ENCODE measurements at places on chromosomes 3 and 15.
A peak's percentile ranks its signal among the peaks of the same experiment; 100 is the strongest.

DNA sequence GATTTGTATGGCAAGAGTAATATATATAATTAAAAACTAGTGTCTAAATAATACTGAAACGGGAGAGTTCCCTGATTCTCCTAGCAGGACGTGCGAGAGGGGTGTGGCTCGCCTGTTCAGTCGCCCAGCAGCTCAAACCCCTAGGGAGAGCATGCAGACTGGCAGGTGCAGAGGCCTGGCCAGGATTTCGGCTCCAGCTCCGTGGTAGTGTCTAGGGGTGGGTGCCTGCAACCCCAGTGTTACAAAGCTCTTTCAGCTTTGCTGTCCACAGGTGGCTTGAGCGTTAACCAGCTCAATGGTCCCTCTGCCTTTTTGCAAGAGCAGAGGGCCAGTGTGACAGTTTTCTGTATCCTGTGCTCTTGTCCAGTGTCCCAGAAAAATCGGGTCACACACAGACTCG lies 226.6 kb downstream of the ALCAM start:
- DNase-seq, result no peak

GRCh38 chr3:188353426-188353825 lies 199.5 kb downstream of the LPP start:
- no peak for DNase-seq

GRCh38 chr3:121430664-121431215 lies 115.0 kb downstream of the POLQ start:
- no peak for DNase-seq

- no peak for DNase-seq
Measured at GRCh38 chr15:43270676-43271306, 4.1 kb upstream of the TGM5 start.

- no peak for DNase-seq
Measured at GRCh38 chr3:187098923-187099512, 40.3 kb downstream of the RPL39L start.

DNA sequence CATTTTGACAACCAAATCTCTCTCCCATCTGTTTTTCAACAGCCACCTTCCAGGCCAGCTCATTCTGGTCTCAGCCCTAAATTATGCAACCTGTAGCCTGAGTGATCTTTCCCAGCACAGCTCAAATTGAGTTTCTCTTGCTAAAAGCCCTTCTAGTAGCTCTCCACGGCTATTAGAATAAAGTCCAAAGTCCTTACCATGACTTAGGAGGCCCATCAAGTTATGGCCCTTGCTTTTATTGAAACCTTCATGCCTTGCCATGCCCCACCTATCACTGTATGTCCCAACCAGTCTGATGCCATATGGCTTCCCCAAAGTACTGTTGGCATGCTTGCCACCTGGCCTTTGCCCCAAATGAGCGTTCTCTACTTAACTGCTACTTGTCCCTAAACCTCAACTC lies 303.5 kb upstream of the GADL1 start:
- DNase-seq, result no peak

GRCh38 chr15:84594617-84595290 lies 6.1 kb upstream of the ZSCAN2 start:
- no peak for DNase-seq

DNA sequence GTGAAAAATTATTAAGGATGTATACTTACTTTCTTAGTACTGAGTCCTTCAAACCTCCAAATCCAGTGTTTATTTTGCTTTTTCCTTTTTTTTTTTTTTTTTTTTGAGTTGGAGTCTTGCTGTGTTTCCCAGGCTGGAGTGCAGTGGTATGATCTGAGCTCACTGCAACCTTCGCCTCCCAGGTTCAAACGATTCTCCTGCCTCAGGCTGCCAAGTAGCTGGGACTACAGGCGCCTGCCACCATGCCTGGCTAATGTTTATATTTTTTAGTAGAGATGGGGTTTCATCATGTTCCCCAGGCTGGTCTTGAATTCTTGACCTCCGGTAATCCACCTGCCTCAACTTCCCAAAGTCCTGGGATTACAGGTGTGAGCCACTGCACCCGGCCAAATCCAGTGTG lies 67.5 kb downstream of the KAT2B start:
- DNase-seq, result no peak

- DNase-seq, result peak; percentile 60
Measured at GRCh38 chr15:73964736-73965093, 27.4 kb downstream of the STOML1 start.

- DNase-seq, result peak; percentile 28
Measured at GRCh38 chr3:108554229-108554628, 35.0 kb downstream of the CIP2A start.

DNA sequence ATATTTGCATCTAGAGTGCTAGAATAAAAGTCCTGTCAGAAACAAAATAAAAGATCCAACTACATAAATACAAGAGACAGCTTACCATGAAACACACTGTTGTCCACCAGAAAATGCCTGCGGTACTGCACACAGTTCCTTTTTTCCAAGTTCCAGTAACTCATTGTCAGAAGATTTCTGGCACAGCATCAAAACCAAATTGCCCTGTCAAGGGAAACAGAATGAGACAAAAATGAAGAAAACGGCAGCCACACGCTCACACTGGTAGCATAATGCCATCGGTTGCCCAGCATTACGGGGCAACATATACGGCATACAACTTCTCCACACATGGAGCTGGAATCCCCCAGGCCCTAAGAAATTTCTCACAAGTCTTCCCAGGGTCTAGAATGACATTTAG lies 40.8 kb downstream of the PLCH1 start:
- no peak for DNase-seq

DNA sequence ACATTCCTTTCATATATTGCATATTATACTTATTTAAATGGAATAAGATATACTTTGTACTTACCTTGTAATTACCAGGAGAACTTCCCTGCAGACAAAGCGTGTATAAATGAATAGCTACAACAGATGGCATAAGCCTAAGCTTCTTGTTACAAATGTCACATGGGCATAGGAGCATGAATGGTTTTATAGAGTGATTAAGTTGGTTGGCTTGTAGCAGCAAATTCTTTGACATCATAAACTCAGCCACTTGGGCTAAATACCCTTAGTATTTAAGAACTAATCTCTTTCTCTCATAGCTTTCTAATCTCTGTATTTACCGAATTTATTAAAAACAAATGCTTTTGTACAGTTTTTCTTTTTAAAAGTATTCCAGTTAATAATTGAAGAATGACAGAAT lies at the start of gene UBAP1L:
Gene UBAP1L (minus strand): TSS at position 115 of the 400 bp plus-strand sequence. CDS start 8,985 bp downstream, outside the sequence.
- DNase-seq, result no peak

DNA sequence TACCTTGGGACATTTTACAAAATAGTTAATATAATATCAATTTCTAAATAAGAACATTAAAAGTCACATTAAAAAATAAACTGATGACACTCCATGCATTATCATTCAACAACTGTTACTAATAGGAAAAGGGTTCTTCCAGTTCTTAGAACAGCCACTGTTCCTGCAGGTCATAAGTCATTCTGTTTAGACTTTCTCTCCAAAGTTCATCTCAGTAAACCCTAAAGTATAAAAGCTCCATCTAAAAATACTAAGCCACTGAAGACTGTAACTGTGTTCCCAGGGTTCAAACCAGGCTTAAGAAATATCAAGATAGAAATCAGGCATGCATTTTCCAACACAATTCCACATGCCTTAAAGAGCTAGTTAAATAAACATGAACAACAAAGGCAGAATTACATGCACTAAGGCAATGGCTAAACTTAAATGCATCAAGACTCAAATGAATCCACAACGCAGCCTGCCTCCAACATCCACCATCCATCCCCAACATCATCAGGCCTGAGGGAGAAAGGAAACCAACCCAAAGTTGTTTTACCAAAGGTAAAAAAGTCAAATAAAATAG lies 46.2 kb downstream of the DMXL2 start:
- DNase-seq, result no peak

GRCh38 chr3:44439499-44440295 lies 37.8 kb downstream of the ZNF445 start:
- peak; percentile 59 for DNase-seq

DNA sequence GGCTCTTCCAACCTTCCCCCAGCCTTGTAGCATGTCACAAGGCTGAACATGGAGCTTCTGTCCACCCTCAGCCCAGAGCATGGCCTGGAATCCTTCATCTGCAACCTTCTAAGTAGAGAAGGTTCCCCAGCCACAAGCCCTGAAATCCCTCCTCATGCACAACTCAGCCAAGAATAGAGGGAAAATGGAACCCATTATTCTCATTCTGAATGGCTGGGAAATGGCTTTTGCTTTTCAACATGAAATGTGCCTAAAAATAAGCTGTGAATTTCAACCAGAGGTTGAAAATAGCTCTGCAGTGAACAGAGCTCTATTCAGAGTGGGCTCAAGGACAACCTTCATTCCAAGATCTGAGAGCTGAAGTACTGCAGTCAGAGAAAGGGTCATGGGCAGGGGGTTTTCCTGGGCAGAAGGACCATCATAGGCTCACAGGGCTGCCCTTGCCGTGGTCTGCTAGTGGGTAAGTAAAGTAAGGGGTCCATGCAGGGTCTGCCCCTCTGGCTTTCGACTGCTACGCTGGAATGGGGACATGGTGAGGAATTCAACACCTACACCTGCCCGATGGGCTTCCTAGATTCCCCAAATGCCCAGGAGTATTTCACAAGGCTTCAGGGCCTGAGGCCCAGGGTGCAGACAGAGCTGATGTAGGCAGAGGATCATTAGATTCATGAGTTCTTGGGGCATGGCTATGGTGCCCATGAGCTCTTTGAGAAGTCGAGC lies 35.9 kb downstream of the POC1A start:
- no peak for DNase-seq

- DNase-seq, result no peak
Measured at GRCh38 chr15:28023933-28024888, 74.9 kb downstream of the OCA2 start.

GRCh38 chr15:65824941-65825544 lies 33.0 kb upstream of the DENND4A start:
- DNase-seq, result peak; percentile 31

DNA sequence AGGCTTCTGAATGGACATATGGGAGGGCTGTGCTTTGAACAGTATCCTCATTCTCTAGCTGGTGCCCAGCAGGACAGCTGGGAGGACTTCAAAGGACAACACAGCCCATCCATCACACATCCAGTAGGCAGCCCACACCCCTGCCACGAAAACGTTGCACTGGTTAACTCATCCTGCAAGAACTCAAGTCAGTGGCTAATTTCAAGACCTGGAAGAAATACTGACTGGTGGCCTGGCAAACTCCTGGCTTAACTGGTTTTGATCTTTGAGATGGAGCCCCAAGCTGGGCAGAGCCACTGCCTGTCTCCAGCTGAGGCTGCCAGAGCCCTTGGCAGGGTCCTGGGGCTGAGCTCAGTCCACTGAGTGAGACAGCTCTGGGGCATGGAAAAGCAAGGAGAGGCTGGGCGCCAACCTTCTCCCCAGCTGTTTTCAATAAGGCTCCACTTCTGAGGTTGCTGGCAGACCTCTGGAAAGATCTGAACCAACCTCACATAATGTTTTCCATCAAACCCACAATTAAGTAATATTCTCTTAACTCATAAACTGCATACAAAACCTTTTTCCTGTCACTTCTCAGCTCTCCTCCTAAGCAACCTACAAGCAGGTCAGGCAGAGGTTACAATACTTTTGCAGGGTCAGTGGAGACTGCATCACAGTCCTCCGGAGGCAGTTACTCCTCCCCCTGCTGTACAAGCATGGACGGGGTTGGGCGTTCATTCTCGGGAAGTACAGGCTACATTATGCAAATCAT lies 110.3 kb downstream of the MYLK start:
- peak; percentile 82 for DNase-seq

GRCh38 chr15:47542312-47542989 lies 174.9 kb upstream of the SEMA6D start:
- peak; percentile 2 for DNase-seq

- no peak for DNase-seq
Measured at GRCh38 chr3:12944849-12945248, 103.5 kb upstream of the RPL32 start.

DNA sequence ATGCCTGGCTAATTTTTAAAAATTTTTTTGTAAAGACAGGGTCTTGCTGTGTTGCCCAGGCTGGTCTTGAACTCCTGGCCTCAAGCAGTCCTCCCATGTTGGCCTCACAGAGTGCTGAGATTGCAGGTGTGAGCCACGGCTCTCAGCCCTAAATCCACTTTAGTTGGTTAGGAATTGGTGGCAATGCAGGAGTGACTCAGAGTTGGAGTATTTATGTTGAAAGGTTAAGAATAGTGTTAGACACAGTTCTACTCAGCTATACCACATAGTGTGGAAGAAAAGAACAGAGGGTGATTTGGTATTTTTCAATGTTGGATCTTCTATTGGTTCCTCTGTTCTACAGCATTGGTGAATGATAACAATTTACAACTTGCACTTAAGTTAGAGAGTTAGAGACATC lies 7.6 kb downstream of the ZNF639 start:
- no peak for DNase-seq

DNA sequence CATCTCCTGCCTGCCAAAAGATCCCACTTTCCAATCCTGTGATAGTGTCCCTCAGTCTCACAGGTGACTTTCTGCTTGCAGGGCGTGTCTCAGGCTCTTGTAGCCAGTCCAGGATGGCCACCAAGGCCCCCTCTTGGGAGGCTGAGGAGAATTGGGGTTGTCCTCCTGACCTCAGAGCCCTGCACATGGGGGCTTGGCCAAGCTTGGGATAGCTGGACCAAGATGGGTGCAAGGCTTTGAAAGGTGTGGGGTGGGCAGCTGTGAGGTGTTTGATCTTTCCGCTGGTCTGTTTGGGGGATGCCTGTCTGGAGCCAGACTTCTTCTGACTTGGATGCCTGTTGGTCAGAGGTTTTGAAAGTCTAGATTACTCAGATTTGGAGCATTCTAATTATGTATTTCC lies 12.0 kb upstream of the CPNE9 start:
- DNase-seq, result no peak

DNA sequence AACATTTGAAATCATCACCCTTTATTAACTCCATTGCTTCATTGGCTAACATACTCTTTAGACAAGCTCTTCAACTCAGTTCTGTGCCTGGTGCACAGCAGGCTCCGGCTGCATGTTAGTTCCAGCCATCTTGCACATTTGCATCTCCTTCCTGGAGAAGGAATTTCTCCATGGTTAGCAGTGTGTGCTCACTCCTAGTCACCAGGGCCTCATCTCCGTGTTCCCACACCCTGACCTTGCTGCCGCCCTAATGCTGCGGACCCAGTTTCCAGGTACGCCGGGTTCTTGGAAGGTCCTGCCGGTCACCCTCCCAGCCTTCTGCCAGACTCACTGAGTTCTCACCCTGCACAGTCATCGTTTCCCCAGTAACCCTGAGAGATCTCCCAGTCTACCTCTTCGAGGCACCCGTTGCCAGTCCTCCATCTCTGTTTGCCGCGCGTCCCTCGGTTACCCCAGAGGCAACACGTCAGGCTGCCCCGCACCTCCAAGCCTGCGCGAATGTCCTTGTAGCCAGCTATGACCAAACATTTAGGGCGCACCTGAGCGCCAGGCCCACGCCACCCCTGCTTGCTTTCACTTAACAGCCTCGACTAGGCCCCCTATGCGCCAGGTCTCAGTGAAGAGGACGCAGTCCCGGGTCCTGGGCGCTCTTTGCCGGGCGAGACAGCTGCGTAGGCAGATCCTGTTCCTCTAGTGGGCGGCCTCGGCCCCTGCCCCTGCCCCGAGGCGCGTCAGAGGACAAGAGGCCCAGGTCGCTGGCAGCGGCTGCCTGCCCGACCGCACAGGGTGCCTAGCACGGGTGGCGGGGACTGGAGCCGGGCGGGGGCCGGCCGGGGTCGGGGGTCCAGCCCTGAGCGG lies 747 bp upstream of the ZNF592 start:
- DNase-seq, result peak; percentile 71
